ENCODE measurements at places on chromosomes 3 and 15.

DNA sequence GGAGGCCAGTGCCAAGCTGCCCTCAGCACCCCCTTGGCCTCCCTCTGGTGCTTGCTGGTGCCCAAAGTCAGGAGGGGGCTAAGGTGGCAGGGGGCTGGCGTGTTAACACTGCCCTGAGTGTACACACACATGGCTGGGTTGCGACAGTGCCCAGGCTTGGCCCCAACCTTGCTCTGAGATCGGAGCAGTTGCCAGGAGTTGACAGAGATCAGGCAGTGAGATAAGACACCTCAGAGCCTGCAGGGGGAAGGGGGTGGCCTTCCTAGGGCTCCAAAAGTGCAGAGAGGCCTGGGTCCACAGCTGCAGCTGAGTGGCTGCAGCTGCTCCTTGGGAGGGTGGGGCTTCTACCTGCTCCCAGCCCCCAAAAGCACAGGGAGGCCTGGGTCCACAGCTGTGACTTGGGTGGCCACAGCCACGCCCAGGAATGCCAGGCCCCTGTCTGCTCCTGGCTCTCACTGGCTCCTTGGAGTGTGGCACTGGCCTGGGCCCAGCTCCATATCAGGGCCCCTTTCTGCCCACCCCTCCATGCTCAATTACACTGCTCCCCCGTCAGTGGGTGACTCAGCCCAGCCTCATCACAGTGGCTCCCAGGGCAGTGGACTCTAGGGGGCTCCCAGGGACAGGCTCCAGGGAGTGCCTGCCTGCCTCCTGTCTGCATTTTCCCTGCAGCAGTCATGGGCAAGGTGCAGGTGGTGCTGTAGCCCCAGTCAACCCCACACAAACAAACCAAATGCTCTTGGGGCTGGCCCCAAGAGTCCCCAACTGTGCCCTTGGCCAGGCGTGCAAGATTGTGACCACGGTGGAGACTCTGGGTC lies 56.4 kb upstream of the C15orf39 start:
- DNase-seq, result no peak

DNA sequence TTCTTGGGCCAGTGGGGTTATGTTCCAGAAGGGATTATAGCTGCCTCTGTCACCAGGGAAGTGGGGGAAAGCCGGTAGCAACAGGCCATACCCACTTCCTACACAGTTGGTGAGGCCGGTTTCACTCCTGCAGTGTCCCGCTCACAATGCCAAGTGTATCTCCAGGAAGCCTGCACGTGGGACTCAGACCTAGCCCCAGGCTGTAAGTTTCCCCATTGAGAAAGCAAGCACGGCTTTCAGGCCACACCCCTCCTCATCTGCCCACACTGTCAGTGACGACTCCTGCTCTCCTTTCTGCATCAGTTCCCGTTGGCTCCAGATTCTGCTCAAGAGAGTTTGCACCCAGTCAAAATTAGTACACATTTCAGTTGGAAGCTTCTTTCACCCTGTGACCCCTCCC lies 51.6 kb upstream of the CPOX start:
- no peak for DNase-seq

GRCh38 chr15:55879181-55879580 lies 114.2 kb downstream of the NEDD4 start:
- no peak for DNase-seq

DNA sequence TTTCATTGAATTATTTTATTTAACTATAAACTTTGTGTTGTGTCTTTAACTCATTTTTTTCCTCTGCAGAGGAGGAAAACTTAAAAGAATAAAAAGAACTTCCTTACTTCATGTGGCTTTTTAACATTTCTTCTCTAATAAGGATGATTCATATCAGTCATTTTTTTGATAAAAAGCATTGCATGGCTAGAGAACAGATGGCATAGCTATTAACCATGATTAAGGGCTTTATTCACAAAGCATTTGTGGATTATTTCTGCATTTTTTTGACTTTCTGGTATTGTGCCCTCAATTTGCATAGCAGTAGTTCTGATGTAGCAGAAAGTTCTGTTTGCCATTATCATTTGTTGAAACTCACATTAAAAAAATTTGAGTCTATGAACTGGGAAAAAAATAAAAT lies 540.8 kb downstream of the SI start:
- DNase-seq, result no peak

DNA sequence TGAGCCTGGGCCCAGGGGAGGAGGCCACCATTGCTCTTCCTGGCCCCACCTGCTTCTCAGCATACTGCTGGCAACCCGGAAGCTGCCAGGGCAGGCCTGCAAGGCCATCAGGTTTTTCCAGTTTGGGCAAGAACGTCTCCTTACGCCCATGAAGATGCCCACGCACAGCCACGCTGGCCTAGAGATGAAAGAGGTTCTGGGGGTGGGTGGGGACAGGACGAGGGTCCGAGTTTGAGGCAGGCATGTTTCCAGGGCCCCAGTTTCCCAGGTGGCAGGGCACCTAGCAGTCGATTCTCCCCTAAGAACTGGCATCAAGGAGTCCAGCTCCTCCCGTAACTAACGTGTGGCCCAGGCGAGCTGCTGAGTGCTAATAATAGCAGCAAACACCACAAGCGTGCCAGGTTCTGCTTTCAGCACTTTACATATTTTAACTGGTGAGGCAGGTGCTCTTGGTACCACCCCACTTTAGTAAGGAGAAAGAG lies 45.8 kb downstream of the ZNF710 start:
- DNase-seq, result no peak

GRCh38 chr3:148937467-148938255 lies 53.7 kb upstream of the GYG1 start:
- no peak for DNase-seq

GRCh38 chr3:39753391-39753790 lies 56.0 kb upstream of the MYRIP start:
- no peak for DNase-seq

DNA sequence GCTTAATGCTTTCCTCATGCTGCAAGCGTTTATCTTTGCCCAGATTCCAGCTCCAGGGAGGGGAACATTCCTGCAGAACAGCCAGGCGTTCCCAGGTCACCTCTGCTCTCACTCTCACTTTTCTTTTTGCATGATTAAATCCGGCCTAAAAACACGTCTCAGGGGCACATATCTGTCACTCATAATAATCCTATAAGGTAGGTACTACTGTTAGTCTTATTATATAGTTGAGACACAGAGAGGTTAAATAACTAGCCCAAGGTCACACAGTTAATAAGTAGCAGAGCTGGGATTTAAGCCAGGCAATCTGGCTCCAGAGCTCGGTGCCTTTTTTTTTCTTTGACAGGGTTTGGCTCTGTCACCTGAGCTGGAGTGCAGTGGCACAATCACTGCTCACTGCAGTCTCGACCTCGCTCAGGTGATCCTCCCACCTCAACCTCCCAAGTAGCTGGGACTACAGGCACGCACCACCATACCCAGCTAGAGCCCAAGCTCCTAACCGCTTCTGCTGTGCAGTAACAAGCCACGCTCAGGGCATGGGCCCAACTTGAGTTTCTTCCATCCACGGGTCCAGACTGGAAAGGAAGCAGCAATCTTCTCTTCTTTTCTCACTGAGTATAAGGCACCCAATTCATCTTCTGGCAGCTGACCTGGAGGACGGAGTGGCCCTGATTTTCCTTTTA lies 96.5 kb downstream of the LIPC start:
- no peak for DNase-seq

DNA sequence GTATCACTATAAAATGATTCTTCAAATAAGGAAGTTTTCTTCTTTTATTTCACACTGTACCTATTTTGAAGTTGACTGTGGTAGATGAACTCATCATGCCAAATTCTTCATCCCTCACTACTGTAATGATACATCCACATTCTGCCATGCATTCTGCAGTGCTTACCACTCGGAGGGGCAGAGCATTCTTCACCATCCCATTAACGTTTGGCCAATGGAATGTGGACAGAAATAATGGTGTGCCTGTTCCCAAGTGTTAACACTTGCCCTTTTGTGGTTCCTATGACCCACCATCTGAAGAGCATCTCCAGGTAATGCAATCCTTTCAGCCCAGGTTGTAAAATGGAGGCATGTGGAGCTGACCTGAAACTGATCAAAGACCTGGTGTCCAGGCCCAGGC lies 18.6 kb downstream of the GOLIM4 start:
- DNase-seq, result no peak

GRCh38 chr15:71888797-71889196 lies 78.4 kb downstream of the NR2E3 start:
- DNase-seq, result no peak

GRCh38 chr15:77507143-77507897 lies 86.6 kb downstream of the HMG20A start:
- no peak for DNase-seq

All from activated naive CD4-positive, alpha-beta T cell treated with Interleukin-2 at 50 U/mL for 16 hours (primary cell).